GM04504 (cell line): ENCODE measurements at places on chromosomes 3 and 15.
A peak's percentile ranks its signal among the peaks of the same experiment; 100 is the strongest.

GRCh38 chr15:72098040-72098439 is 19.9 kb downstream of the MYO9A start:
- DNase-seq, result no peak

DNA sequence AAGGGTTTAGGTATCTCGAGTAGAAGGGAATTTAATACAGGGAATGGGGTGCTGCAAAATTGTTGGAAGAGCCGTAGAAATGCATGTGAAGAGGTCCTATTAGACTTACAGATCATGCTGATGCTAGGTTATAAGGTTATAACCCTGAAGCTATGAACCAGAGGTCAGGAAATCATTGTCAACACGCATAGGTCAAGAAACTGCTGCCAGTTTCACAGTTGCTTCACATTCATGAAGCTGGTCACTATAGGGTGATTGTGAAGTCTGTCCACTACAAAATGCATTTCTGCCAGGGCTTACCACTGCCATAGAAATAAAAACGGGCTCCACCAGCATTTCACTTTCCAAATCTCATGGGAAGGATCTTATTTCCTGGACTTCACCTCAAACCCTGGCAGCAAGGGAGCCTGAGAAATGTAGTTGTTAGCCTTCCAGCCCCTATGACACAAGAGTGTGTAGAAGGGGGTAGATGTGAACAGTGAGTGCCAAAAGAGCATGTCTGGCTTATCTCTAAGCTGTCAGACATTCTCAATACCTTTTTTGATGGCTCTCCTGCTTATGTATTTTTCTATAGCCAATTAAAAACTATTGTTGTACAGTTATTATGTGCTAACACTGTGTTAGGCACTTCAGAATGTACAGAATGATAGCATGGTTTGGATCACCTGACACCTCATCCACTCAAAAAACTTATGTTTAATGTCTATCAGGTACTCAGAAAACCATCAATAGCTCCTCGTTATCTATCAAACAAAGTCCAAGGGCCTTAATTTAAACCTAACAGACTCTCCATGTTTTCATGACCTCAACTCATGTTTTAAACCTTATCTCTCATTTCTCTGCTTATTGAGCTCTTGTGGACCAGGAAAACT is 148.3 kb upstream of the TSC22D2 start:
- no peak for DNase-seq

GRCh38 chr15:85986741-85987140 is 92.9 kb upstream of the AGBL1 start:
- DNase-seq, result no peak

GRCh38 chr15:48096355-48096786 is 24.4 kb upstream of the SLC24A5 start:
- DNase-seq, result no peak

GRCh38 chr3:149615731-149616221 is 42.0 kb downstream of the WWTR1 start:
- no peak for DNase-seq

- DNase-seq, result no peak
Measured at GRCh38 chr15:34628577-34629152, 45.2 kb upstream of the GOLGA8B start.

- DNase-seq, result no peak
Measured at GRCh38 chr3:140636406-140637138, 41.3 kb upstream of the TRIM42 start.

DNA sequence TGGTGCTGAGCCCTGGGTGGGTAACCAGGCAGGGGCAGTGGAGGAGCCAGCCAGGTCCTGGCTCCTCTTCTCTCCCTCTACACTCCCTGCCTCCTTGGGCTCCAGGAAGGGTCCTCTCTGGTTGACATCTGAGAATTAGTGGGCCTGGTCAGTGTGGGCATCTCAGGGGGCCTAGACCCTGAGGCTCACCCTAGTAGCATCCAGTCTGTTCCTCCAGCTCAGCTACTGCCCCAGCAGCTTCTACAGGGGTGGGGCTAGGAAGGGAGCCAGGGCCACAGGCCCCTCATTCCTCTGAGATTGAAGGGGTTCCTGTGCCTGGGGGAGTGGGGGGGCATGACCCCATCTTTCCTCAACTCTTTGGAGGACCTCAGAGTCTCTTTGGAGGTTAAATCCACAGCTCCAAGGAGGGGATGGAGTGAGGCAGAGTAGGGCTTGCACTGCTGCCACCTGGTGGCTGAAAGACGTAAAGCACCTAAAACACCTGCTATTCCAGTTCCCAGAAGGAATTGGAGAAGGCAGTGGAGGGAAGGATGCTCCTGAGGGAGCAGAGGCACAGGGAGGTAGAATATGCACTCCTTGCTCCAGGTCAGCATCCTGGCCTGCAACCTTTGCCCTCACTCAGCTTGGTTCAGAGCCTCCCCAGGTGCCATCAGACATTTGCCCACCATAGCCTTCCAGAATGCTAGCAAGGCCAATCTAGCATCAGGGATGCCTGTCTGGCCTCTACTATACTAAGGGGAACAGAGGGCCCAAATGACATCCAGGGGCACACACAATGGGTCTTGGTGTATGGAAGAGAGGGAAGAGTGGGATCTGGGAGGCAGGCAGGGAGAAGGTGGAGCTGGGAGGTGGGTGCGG is 25.1 kb downstream of the C3orf18 start:
- DNase-seq, result no peak

- DNase-seq, result no peak
Measured at GRCh38 chr3:181354140-181354539, 357.6 kb upstream of the SOX2 start.

DNA sequence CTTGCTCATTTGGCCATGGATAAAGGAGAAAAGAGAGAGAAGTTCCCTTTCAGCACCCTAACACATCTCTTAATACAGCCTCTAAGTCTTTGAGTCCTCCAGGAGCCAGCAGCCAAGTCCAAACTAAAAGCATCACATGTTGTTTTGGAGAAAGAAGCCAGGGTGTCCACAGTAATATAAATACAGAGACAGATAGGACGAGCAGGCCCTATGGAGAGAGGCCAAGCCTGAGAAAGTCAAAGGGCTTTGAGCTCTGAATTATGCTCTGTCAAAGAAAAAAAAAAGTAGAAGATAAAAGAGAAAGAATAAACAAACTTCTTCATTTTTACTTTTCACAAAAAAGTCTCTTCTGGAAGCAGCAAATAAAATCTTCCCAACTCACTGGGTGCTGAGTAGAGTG is 92.4 kb upstream of the THBS1 start:
- no peak for DNase-seq

DNA sequence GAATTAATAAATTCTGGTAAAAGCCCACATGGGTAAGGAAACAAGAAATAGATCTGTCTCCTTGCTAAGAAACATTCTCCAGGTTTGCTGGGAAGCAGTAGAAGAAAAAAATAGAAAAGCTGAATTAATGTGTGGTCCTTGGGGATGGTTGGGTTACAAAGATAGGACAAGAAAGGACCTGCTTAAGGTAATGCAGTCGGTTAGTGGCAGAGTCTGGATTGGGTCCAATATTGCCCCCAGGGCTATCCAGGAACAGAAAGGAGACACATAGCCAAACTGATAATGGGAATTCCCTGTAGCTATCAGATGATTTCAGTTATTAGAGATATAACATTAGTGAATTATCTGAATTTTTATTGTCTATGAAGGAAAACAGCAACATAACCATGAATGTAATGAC is 584.3 kb downstream of the ROBO1 start:
- DNase-seq, result no peak

DNA sequence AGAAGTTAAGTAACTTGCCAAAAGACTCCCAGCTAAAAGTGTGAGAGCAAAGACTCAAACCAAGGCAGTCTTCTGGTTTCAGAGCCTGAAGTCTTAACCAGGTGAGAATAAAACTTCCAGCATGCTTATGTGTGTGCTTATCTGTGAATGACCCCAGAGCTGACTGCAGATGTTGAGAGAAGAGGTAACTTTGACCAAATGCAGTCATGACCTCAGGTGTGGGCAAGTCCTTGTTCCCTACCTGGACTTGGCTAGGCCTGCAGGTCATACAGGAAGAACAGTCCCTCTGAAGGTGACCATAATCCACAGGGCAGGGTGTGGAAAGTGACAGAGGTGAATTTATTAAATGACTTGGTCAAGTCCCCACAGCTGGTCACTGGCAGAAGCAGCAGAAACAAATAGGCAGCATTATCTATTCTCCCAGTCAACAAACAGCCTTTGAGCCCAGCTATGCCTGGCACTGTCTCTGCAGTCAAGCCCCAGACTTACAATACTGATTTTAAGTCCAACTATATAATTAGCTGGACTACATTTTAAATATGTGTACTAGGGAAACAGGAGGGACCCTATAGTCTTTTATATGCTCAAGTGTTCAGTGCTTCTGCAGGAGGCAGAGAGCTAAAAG is 3.0 kb upstream of the CPEB1 start:
- no peak for DNase-seq

DNA sequence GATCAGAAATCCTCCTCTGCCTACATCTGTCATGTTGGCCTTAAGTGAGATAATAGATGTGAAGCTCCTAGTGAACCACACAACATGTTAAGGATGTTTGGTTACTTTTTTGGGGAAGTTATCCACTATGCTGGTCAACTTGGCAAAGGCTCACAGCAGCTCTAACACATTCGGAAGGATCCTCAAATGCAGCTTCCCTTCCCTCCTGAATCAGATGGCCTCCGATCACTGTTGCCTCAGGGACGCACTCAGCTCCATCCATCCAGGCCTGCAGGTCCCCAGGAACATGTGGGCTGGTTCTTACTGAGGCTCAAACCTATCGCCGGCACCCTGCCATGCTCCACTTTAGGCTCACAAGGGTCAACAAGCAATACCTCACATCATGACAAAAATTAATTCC is 67.9 kb downstream of the CORO2B start:
- DNase-seq, result no peak

GRCh38 chr15:67114846-67115585 is 49.6 kb downstream of the SMAD3 start:
- DNase-seq, result no peak

DNA sequence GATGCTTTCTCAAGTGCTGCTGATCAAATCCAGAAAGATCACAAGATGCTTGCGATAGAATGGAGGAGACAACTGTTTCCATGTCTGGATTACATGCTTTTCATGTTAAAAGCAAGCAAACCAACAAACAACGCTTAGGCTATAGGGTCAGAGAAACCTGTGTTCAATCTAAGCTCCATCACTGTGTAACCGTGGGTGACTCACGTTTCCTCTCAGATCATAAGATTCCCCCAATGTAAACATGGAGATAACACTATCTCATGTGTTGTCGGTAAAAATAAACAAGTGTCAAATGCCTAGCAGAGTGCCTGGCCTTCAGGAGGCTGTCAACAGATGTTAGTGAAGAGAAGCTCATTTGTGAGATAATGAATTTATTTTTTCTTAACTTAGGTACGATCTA is 907.8 kb downstream of the NTRK3 start:
- no peak for DNase-seq

- DNase-seq, result no peak
Measured at GRCh38 chr15:32887090-32887489, 169.3 kb downstream of the GREM1 start.

- no peak for DNase-seq
Measured at GRCh38 chr3:10272977-10273376, 19.8 kb downstream of the GHRL start.

DNA sequence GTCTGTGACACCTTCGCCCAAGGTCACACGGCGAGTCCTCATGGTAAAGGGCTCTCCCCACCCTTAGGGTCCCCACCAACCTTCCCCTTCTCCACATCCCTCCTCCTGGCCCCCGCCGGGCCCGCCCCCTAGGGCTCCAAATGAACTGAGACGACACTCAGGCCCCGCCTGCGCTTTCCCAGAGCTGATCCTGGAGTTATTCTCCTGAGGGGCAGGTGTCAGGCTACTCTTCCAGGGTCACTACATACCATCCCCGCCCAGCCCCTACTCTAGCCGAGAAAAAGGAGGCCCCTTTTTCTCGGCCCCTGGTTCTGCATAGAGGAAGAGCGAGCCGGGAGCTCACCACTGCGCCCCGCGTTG is 292 bp downstream of the USP4 start:
- no peak for DNase-seq

- DNase-seq, result no peak
Measured at GRCh38 chr3:126129398-126129891, 45.5 kb upstream of the SLC41A3 start.

DNA sequence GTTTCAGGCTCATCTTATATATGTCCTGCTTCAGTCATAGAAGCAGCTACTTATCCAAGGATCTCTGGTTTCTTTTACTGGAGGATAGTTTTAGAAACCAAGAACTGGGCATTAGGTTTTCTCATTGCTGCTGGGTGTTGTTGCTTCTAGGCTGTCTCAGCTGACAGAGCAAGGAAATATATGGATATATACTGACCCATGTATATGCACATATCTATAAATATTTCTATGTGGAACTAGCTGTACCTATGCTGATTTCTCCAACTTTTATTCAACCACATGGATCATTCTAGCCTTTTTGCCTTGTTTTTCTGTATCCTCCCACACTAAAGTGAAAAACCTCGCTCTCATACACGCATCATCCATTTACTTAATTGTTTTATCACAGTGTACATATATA is 64.2 kb downstream of the TP63 start:
- no peak for DNase-seq

GRCh38 chr3:52153389-52154096 is 680 bp downstream of the POC1A start:
- DNase-seq, result peak; percentile 10

DNA sequence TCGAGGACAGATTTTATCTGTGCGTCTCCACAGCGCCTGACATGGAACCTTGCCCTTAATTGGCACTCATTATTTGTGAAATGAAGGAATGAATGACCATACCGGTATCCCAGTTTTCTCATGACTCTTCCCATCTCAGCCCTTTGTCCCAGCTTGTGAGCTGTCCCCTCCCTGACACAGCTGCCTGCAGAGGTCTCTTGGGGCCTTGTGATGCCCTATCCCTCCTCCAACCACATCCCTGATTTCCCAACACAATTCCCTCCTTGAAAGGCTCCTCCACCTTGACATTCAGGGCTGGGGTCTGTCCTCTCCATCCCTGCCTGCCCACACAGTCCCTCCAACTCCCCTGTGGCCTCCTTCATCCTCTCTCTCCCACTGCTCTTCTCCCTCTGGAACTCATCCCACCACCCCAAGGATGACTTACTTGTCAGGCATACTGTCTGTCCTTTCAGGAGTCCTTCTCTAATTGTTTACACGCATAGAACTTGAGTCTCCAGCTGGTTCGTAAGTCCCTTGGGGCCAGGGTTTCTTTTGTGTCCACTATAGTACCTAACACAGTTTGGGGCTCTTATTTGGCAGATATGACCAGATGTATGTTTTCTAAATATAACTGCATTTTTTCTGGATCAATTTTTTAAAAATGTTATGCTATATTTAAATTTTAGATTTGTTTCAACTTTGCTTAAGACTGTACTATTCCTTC is 35.6 kb upstream of the FILIP1L start:
- DNase-seq, result no peak

GRCh38 chr3:26353097-26353496 is 269.5 kb upstream of the LRRC3B start:
- DNase-seq, result no peak

- DNase-seq, result no peak
Measured at GRCh38 chr15:66629817-66630576, 64.2 kb upstream of the LCTL start.
